ENCODE measurements at places on chromosomes 3 and 15.

GRCh38 chr15:58524247-58524646 lies 92.5 kb downstream of the LIPC start:
- no peak for DNase-seq

DNA sequence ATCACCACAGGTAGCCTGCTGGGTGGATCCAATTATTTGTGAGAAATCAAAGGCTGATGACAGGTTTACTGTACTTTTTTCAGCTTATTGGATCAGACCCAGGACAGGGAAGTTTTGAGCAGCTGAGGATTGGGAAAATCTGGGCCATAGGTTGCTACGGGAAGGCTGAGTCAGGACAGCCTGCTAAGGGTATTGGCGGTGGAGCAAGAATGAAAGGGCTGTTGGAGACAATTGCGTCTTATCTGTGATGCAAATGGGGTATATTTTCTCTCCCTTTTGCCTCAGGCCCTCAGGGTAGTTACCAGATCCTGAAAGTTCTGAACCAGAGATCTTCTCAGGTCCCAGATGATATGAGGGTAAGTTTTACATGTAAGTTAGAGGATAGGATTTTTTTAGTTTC lies 317.7 kb downstream of the EDEM1 start:
- no peak for DNase-seq

DNA sequence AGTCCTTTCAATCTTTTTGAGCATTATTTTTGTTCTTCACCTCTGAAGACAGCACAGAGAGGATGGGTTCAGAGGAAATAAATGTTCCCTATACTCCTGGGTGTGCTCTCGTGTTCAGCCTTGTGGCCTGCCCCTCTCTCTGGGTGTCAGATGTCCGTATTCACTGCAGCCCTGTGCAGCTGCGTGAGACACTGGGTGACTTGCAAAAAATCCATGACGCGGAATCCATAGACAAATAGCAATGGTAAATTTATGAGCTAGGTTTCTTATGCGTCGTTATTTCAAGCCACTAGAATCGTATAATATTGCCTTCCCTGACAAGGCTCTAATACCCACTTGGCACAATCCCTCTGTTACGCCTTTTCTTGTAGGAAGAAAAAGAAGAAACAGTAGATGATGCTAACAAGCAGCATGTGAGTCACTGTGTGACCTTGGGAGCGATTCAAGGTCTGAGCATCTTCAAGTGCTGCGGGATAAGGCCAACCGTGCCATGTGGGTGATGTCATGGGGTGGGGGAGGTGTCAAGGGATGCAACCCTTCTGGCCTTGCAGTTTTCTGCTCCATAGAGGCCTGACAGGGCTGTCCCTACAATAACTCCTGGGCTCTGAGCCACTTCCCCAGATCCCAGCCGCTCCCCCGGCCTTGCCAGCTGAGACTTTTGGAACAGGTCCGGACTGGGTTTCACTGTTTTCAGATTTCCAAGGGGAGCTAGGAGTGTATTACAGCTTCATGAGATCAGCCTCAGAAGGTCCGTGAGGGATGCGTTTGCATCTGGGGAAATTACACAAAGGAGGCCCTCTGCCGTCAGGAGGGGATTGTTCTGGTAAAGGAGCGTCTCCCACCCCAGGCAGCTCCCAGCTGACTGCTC lies 47.6 kb upstream of the POMGNT2 start:
- DNase-seq = no peak

DNA sequence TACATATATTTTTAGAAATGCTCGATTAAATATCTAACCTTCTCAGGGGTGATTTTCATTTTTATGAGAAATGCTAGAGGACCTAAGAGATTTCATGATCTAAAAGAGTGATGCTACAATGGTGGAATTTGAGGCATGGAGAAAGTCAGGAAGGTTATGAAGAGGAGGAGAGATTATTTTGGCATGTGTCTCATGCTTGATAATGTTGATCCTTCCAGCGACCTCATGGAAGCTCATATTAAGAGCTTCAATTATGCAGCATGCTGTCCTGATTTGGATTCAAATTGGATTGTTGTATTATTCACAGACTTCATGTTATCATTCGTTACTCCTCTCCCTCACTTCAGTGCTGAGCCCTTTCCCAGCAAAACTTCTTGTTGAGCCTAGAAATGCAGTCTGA lies 112.5 kb downstream of the RAP2B start:
- no peak for DNase-seq

- no peak for DNase-seq
Measured at GRCh38 chr3:191702121-191702520, 241.2 kb downstream of the PYDC2 start.

DNA sequence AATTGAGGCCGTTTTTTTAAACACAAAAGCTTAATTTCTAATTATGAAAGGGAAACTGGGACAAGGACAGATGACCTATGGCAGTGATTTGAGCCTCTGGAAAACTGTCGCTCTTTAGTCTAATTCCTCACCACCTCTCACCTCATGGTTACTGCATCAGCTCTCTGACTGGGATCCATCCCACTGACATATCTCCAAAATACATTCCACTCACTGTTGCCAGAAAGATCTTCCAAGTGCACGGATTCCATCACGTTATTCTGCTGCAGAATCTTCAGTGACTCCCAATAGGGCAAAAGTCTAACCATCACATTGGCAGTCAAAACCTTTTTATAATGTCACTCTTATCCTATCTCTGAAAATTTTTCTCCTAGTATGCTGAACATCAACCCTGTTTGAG lies 132.3 kb upstream of the MB21D2 start:
- DNase-seq = no peak

DNA sequence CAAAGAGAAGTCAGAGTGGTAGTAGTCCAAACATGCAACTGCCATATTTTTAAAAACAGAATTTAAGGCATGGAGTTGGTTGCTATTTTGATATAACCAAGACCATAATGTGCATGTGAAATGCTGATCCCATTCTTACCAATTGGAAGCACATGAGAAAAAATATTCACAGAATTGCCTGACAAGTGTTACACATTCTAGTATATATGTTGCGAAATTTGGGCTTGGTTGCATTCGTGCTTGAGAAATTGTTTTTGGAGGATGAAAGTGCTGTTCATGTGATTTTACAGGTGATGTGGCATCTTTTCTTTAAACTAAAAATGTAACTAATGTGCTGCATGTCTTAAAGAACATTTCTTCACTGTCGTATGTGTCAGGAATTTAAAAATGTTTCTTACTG lies 199.7 kb downstream of the CHL1 start:
- no peak for DNase-seq

DNA sequence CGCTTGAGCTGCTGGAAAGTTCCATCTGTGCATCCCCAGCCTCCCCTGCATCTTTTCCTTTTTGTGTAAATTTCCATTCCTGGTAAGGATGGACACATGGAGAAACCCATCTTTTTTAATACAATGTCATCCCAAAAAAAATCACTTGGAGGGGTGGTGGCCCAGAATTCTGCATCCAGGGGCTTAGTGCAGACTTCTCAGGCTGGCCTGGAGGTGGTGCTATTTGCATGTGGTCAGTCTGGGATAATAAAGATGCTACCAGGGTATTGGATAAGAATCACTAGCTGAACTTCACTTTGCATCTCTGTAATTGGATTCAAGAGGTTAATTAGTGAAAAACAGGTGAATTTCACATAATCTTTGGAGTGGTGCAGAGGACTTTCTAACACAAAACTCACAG lies 1.8 kb upstream of the ZSCAN2 start:
- DNase-seq = no peak

DNA sequence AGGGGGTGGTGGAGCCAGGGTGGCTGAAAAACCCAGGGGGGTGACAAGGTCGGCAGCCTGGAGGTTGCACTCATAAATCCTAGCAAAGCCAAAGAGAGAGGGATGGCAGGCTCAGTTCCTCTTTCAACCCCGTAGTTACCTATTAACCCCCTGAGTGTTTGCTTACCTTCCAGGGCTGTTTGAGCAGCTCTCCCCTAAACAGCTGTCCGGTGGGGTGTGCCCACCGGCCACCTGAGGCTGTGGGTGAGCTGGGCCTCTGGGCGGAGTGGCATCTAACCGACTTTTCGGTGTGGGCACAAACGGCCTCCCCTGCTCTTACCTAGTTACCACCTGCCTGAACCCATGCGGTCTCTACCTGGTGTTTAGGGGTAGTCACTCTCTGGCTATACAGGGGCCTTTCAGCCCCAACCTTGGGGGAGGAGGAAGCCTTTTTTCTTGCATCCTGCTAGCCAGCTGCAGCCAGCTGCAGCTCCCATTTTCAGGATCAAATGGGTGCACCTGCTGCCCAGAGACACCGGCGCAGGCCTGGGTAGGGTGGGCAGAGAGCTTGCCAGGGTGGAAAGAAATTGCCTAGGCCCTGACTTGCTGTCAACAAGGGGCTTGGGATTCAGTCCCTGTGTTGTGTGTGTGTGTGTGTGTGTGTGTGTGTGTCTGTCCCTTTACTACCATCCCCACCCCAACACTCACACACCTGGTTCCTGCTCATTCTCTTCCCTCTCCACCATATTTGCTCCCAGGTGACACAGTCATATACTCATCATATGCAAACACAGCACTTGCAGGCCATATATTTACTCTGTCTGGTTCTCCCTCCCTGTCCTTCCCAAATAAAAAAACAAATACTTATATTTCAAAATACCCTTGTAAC lies 3.7 kb downstream of the DLL4 start:
- DNase-seq = no peak

DNA sequence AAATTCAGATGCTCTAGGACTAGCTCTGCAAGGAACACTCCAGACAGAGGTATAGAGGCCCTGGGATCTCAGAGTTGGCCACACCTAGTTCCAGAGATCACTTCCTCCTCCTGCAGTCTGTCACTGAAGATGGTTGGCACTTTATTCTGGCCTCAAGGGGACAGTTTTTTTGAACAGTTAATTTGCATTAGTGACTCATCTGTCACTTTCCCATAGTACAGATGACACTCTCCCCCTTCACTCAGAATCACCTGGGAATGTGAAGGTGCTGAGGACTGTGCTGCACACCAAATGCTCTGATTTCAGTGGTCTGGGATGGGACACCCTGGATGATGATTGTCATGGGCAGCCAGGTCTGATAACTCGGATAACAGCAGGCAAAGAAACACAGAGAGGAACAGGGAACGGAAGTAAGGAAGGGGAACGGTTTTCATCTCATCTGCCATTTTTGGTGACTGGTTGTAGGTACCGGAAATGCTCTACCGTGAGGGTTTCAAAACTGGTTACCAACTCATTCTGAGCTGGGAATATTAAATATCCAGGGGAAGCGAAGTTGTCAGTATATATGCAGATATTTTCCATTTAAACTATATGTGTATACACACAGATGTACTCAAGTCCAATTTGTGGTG lies 232.5 kb upstream of the ST8SIA2 start:
- peak; percentile 60 for DNase-seq

- no peak for DNase-seq
Measured at GRCh38 chr3:100982710-100983109, 10.5 kb downstream of the ABI3BP start.

DNA sequence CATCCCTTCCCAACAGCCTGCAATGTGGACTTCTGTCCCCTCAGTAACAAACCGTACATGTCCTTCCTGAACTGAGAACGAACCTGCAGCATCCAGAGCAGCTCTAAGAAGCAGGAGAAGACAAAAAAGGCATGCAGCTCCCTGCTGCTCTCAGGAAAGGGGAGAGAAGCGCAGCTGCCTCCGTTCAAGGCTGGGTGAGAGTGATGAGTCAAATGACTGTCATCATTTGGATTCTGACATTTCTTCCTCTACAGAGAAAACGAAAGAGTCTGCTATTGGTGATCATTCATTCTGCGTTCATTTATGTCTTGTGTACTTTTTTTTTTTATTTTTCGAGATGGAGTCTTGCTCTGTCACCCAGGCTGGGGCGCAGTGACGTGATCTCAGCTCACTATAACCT lies 677.8 kb downstream of the FHIT start:
- no peak for DNase-seq

DNA sequence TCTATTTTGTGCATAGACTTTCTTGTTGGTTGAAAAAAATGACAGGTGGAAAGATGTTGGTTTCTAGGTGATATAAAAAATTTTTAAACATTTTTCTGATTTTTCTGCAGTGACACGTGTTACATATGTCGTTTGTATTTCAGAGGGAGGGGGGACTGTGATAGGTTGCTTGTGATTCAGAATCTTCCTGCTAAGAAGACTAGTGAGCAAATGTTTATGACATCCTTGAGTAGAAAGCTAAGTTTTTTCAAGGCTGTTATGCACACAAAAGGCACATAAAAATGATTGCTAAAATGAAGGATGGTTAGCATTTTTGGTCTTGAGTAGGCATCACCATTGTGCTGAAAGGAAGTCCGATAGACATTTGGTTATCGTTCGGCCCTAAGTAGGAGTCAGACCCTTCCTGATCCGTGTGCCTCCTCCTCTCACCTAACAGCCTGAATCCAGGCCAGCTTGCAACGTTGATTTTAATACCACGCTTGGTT lies 1.5 kb downstream of the ZNF639 start:
- DNase-seq = no peak

GRCh38 chr3:155335724-155336354 lies 42.4 kb upstream of the STRIT1 start:
- peak; percentile 43 for DNase-seq

GRCh38 chr3:94065819-94066480 lies 3.1 kb downstream of the NSUN3 start:
- DNase-seq = no peak

- DNase-seq = no peak
Measured at GRCh38 chr15:91947683-91948608, 94.4 kb downstream of the SLCO3A1 start.

DNA sequence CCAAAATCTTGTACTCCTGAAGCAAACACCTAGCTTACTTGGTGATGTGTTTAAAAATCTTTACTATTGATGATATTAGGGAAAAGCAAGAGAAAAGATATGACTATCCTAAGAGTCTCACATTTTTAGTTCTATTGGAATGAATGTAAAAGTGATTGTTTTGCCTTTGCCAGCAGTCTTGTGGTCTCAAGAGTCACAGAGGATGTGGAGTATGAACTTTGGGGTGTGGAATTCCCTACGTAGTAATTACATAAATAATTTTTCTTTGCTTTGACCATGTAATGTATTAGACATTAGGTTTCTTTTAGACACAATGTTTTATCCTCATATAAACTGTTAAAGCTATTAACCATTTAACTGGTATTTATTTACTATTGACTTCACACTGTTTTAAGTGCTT lies 387.6 kb downstream of the NAALADL2 start:
- DNase-seq = no peak

GRCh38 chr3:171380711-171381425 lies 79.3 kb downstream of the TNIK start:
- DNase-seq = no peak

GRCh38 chr3:126373146-126373613 lies 16.0 kb upstream of the KLF15 start:
- no peak for DNase-seq

- no peak for DNase-seq
Measured at GRCh38 chr3:280681-281080, 84.1 kb downstream of the CHL1 start.

DNA sequence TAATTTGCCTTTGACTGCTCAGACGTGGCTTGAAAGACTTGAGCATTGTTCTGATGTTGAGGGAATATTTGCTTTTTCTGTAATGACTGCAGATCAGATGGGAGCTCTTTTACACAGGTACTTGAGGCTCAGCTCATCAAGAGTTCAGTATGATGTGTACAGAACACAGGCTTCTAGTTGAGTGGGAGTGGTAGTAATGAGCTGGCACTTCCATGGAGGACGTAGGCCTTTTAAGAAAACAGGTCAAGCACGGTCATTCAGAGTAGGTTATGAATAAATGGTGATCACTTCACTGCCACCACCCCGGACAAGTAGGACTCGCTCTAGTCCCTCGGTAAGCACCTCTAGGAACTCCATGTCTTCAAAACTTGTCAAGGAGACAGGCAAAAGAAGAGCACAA lies 8.8 kb downstream of the EMC4 start:
- DNase-seq = no peak

GRCh38 chr15:63493436-63493835 lies 11.0 kb upstream of the USP3 start:
- DNase-seq = no peak
